ENCODE measurements at places on chromosomes 1 and 21.
A peak's percentile ranks its signal among the peaks of the same experiment; 100 is the strongest.

- peak; percentile 86 for DNase-seq
These were observed 119.4 kb upstream of the PRMT6 start for GRCh38 chr1:106937104-106937503.

DNA sequence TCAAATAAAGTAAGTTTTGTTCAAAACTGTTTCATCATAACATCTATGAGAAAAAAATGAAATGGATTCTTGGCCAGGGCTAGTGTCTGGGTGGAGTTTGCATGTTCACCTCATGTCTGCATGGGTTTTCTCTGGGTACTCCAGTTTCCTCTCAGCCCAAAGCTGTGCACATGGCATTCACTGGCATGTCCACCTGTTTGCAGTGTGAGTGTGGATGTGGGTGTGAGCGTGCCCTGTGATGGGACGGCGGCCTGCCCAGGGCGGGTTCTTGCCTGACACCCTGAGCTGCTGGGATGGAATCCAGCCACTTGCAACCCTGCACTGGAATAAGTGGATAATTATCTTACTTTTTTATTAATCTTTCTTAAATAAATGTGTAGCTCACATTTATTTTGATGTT lies 185.5 kb downstream of the RYR2 start:
- no peak for DNase-seq

DNA sequence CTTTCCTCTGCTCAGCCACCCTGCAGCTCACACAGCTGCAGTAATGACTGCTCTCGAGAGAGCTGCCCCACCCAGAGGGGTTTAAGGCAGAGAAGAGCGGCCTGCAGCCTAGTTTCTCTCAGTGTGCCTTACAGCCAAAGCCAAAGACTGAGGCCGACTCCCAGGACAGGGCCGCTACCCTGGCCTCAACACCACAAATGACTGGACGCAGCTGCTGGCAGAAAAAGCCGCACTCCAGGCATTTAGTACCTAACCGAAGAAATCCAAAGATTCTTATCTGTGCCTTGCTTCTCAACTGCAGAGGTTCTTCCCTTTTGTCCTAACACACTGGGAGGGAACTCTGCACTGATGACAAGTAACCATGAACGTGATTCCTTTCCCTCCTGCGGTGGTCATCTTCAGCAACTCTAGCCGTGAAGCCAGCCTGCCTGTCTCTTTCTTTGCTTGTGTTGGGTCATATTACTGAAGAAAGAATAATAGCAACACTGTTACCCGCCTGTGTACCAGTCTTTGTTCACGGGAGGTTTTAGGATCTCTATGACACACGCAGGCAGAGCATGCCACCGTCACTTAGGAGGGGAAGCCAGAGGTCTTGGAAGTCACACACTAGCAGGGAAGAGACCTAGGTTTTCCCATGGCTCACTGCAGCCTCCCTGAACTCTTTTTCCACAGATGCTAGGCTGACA lies 202.7 kb downstream of the RHOU start:
- DNase-seq: no peak

DNA sequence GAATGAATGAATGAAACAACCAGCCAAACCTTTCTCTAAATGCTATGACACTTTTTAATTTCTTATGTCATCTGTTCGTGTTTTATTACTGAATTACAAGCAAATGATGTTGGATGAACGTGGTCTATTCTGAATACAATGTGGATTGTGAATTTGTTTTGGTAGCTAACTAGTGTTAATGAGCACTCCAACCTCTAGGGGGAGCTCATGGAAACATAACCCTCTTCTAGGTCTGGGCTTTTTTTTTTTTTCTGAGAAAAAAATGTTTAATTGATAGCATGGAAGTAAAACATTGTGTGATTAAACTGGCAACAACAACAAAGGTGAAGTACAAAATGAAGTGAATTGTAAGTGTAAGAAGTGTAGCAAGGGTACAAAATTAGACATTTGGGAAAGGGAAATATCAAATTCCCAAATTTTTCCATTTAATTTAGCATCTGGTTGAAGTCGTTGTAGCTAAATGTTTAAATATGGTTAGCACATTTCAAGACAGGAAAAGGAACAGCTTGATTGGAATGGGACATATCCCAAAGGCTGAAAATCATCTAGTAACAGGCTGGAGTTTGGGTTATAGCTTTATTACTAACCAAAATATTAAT lies 42.6 kb upstream of the PTGS2 start:
- peak; percentile 33 for DNase-seq

DNA sequence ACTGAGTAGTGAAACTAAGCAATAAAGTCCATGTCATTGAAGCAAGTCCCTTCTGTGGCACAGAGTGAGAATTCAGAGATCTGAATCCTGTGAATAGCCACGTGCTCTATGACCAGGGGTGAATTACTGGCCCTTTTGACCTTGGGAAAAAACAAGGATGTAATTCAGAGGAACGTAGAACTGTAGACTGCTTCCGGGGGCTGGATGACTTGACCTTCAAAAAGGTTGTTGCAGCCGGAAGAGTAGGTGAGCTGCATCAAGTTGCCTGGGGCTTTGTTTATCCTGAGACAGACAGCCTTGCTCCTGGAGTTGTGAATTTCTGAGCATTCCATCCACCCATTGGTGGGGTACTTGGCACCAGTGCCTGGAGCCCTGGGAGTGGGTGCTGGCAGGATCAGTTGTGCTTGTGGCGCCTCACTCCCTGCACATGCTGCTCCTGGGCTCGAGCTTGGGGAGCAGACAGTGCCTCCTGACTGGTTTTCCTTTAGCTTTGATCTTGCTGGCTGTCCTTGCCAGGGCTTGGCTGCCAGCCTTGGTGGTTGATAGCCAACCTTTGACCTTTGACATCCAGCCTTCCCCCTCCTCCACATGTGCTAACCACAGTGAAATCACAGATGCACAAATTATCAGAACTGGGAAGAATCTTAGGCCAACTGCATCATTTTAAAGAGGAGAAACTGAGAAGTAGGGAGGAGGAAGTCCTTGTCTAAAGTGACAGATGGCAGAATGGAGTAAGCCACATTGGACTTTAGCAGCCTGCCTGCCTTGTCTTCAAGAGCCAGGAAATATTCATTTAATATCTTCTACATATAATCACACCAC lies 16.2 kb upstream of the MYOG start:
- DNase-seq: no peak

DNA sequence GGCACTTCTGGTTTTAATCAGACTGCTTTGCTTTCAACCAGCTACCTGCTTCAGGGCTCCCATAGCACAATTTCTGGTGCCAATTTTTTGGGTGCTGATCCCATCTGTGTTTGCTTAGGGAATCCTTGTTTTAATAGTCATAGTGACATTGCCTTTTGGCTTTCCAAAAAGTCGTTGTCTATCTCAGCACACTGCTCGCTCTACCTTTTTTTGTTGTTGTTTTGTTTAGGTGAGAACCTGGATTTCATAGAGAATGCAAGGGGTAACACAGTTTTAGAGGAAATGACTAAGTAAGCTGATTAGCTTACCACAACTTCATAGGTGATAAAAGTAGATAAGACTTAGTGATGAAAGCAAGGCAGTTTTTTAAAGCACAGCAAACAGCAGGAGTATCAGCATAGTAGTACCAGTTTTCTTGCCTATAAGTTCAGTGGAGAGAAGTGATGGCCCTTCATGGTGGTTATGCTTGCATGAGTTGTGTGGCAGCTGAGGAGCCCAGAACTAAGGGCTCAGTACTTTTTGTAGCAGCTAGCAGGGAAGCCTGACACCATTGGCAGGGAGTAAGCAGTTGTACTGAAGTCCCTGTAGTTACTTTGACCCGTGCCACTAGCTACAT lies 31.3 kb downstream of the NEK7 start:
- DNase-seq: no peak

DNA sequence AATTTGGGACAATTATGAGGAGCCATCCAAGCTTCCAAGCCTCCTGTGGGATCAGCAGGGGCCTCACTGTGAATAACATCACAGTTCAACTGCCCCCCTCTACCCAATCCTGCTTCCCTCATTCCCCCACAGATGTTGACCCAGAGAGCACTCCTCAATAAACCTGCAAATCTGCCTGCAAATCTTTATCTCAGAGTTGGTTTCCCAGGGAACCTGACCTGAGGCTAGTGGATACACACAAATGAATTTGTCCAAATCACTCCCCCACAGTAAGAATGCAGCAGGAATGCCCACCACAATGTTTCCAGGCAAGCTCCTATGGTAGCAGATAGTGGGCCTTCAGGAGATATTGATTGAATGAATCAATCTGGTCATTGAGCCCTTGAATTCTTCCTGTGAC lies 56.4 kb upstream of the HIVEP3 start:
- no peak for DNase-seq

DNA sequence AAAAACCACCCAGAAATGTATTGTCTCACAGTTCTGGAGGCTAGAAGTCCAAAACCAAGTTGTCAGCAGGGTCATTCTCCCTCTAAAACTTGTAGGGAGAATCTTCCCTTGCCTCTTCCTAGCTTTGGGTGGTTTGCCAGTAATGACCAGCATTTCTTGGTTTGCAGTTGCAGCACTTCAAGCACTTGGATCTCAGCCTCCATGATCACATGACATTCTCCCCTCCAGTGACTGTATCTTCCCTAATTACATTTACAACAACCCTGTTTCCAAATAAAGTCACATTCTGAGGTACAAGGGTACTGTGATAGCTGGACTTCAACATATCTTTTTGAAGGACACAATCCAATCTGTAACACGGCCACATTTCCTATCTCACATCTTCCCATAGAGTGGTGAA lies 37.2 kb downstream of the EVI5 start:
- no peak for DNase-seq

DNA sequence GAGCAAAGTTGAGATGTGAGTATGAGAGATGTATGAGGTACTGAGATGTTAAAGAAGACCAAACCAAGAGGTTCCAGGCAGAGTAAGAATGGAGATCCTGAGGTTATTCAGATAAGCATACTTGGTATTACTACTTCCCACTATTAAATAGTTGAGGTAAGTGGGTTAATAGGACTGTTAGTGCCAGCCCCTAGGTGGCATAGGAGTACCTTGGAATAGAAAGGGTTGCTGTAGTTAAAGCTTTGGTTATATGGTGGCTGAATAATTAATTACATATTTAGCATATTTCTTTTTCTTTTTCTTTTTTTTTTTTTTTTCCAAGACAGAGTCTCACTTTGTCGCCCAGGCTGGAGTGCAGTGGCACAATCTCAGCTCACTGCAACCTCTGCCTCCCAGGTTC lies 397.9 kb upstream of the TMPRSS15 start:
- no peak for DNase-seq

DNA sequence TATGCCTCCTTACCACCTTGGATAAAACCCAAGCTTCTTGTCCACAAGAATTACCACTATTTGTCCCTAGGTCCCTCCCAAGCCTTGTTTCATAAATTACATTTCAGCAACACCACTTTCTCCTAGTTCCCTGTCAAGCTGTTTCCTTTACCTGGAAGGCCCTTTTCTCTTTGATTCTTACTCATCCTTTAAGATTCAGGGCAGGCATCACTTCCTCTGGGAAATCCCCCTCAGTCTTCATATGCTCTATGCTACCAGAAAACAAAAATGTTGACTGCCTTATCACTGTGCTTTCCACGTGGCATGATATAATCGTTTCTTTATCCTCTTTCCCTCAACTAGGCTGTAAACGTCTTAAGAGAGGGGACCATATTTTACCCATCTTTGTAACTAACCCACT lies 102.7 kb downstream of the LYST start:
- no peak for DNase-seq

DNA sequence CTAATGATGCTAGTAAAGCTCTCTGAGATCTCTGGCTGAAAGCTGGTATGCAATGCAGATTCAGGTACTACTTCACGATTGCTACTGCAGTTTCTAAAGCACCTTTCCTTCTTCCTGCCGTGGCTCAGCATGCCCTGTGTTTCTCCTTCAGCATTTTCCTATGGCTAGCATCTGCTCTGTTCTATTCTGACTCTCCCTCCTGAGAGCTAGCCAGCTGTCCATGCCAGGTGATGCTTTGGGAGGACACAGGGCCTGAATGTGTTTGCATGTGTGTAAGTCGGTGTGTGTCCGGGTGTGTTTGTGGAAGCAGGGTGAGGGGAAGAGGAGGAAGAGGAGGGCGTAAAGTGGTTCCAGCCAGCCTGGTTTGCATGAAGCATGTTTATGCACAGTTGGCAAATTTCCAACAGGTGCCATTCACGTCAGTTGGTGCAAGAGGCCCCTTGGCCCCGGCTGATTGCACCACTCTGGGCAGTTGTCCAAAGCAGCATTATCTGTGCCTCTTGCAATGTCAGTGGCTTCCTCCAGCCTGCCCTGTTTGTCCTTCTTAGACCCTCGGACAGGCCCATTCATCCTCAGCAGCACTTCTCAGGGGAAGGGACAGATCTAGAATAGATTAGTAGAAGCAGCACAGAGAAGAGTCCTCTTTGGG lies 433.3 kb downstream of the DISC1 start:
- DNase-seq: no peak

DNA sequence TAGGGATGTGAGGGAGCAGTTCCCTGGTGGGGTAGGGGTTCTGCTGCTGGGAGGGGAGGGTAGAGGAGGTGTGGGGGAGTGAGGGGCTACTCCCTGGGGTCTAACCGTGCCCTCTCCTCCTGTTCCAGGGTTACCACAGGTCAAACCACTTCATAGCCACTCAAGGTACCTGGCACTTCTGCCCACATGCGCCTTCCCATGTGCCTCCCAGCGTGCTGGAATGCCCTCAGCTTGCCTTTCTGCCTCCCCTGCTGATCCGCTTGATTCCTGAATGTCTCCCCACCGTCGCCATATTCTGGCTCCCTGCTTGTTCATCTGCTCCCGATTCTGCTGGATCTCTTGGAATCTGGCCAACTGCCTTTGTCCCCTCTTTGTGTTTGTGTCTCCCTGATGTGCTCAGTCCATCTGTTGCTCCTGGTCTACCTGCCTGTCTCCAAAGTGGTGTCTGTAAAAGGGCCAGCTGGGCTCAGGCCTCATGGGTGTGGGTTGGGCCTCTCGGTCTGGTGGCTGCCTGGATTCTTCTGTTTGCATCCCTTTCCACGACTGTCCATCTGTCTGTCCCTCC lies 74.4 kb downstream of the PTPRU start:
- no peak for DNase-seq

- no peak for DNase-seq
These were observed 55.7 kb downstream of the NID1 start for GRCh38 chr1:236009191-236009590.

- DNase-seq: no peak
These were observed 1.2 kb downstream of the MCM3AP start for GRCh38 chr21:46284077-46284644.

DNA sequence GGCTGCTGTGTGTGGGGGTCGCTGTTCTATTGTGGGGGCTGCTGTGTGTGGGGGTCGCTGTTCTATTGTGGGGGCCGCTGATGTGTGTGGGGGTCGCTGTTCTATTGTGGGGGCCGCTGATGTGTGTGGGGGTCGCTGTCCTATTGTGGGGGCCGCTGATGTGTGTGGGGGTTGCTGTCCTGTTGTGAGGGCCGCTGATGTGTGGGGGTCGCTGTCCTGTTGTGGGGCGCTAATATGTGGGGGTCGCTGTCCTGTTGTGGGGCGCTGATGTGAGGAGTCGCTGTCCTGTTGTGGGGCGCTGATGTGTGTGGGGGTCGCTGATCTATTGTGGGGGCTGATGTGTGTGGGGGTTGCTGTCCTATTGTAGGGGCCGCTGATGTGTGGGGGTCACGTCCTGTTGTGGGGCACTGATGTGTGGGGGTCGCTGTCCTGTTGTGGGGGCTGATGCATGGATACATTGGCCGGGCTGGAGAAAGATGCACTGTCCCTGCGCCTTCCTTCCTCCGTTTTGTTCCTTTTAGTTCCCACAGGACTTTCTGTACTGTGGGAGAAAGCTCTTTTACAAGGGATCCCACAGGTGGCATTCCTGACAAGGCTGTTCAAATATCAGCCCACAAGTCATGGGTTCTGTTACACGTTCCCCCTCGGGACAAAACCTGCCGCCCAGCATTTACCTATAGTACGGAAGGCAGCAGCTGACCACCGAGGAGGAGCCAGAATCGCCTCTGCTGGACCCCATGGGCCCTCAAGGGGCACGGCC lies 27.5 kb downstream of the SETD4 start:
- no peak for DNase-seq

Measured in HCEC 1CT (cell line).